CD4-positive, alpha-beta T cell treated with Interleukin-1 beta for 1 hour (primary cell): ENCODE measurements at places on chromosomes 6 and 20.
A peak's percentile ranks its signal among the peaks of the same experiment; 100 is the strongest.

DNA sequence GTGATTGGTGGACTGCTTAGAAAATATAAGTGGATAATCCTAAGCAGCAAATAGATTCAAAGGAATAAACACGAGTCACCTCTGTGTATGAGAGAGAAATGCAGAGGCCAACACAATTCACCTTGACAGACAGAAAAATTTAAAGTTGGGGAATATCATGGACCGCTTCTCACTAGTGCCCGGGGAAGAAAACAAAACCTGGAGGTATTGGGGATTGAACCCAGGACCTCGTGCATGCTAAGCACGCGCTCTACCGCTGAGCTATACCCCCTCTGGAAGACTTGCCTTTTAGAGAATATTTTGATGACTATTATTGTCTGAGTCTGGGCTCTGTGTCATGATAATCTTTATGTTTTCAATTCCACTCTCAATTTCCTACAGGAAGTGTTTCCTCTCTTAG, 111.9 kb downstream of the TRIM27 start:
- no peak for DNase-seq

GRCh38 chr6:154604119-154604518, 93.6 kb upstream of the CNKSR3 start:
- DNase-seq: no peak

DNA sequence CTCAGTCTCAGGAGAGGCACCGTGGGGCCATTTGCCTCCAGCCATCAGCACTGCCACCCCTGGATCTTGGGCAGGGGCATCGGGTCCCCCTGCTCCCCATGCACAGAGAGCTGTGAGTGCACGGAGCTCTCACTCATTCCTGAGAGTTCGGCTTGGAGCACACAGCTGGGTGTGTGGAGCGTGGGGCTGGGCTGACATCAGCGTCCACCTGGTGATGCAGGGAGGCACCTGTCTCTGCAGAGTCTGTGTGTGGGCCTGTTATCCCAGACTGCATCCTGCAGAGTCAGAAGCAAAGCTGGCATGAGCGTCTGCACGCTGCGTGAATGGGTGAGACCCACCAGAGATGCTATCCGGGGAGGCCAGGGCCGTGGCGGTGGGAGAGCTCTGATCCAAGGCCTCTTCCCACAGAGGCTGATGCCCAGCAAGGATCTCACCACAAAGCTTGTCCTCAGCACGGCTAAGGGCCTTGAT, 248.8 kb upstream of the AFDN start:
- no peak for DNase-seq

GRCh38 chr20:24275946-24276705, 193.3 kb upstream of the SYNDIG1 start:
- no peak for DNase-seq

DNA sequence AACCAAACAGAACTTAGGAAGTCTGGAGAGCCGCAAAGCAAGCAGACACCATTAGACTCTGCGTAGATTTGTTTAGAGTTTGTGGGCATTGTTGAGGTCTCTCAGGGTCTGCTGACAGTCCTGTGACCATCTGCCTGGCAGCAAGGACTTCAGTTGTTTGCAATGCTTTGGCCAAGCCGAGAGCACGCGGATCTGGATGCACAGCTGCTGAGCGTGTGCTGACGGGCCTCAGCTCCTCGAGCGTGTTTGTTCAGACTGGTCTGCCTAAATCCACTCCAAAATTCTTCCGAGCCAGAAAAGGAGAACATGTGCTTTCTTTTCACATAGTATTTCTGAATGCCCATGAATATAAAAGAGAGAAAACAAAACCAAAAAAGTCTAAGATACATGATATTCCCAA, 159.0 kb downstream of the ZNF217 start:
- no peak for DNase-seq

DNA sequence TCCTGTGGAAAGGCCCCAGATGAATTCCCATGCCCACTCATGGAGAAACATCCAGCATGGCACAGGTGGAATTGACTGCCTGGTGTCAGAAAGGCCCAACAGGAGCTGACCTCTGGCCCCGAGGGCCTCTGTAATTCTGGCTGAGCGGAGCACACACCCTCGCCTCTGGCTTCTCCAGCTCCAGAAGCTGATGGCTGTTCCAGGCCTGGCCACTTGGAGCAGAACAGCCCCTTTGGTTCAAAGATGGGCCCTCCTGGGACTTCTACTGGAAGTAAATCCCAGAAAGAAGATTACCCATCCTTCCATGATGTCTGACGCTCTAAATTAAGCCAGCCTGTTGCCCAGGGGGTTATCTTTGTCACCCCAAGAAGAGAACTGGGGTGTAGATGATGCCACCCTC, 275.1 kb upstream of the CDH4 start:
- DNase-seq: no peak

DNA sequence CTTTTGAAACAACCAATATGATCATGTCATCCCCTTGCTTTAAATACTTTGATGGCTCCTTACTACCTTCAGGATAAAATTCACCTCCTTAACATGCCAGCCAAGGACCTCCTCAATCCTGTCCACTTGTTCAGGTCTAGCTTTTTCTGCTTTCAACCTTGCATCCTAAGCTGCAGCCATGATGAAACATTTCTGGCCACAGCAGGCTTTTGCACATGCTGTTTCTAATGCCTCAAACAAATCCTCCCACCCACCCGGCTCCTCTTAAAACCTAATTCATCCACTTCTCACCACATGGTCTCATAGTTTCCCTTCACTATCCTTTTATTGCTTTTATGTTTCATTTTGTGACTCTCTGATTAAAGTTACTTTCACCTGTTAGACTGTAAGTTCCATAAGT, 124.6 kb downstream of the MYB start:
- no peak for DNase-seq

GRCh38 chr6:150238846-150239407, 96.1 kb downstream of the PPP1R14C start:
- DNase-seq: no peak

DNA sequence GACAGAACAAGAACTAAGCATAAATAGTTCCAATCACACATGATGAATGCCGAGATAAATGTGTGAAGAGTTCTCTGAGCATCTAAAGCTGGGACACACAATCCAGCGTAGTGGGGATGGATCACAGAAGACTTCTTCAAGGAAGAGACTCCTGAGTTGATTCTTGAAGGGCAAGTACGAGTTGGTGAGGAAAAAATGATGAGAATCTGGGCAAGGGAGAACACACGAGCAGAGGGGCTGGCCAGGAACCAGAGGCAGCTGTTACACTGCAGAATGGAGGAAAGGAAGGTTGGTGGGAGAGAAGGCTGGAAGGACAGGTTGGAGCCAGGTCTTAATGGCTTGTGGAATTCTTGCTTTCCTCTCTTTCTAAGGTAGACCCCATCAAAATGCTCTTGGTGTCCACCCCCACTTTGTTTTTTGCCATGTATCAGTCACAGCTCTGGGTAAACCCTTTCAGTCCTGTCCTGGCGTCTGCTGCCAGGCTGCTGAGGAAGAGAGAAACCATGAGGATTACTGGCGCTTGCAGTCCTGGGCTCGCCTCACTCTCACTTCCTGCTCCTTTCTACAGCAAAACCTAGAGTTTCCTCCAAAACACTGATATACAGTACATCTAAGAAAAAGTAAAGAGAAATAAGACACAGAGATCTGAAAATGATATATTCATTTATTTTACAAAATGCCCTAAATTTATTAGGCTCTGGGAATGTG, 127.6 kb upstream of the FAM184A start:
- no peak for DNase-seq

DNA sequence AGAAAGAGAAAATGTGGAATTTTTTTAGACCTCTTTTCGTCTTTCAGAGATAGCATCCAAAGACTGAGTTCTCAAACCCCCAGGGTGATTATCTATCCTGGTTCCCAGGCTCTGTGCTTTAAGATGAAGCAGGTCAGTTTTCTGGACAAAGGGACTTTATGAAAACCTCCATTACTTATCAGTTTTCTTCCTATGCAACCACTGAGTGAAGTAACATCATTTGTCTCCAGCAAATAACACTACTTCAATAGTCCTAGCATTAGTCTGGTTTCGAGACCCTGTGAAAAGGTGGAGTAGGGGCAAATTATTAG, 18.3 kb upstream of the HLA-DRB1 start:
- no peak for DNase-seq

DNA sequence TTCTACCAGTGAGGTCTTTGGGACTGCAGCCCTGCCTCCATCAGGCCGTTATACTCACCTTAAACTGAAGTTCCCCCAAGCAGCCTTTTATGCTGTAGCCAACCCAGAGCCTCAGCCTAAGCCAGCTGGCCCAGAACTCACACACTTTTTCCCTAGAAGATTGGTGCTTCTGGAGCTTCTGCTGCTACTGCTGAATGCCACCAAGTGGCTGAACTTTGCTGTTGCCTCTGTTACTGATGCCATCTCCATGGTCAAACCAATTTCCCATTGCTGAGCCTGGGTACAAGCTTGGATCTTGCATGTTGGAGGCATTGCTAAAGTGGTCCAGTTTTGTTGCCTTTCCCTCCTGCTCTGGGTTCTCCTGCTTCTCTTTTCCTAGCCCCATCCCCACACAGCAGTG, 15.0 kb upstream of the TBX18 start:
- no peak for DNase-seq

DNA sequence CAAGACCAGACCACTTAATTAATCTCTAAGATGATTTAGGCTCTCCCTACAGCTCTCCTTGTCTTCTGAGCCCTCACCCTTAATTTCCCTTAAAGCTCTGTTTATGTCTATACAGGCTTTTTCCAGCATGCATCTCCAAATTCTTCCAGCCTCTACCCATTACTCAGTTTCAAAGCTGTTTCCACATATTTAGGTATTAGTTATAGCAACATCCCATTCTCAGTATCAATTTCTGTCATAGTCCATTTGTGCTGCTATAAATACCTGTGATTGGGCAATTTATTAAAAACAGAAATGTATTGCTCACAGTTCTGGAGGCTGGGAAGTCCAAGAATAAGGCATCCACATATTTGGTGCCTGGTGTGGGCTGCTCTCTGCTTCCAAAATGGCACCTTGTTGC, 2.3 kb upstream of the SERPINB1 start:
- no peak for DNase-seq

DNA sequence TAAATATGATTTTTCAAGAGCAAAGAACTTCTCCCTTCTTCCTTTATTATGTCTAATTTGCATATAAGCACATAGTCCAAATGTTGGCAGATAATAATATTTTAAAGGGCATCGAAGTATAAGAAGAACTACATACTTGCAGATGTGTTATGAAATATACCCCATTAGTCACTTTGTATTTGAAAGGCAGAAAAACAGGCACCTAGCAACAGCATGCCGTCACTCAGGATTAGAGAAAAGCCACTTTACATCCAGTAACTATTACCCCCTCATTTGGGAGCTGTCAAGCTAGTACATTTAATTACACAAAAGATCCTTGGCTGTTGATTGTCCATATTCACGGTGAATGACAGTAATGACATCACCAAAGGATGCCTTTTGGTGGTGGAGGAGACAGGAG, 99.3 kb upstream of the ARMC2 start:
- DNase-seq: no peak

GRCh38 chr20:25257756-25258475, 10.0 kb downstream of the PYGB start:
- no peak for DNase-seq

GRCh38 chr6:139364302-139364981, 10.0 kb downstream of the CITED2 start:
- DNase-seq: no peak

GRCh38 chr6:30615219-30615957, 1.7 kb downstream of the PPP1R10 start:
- peak; percentile 51 for DNase-seq

GRCh38 chr6:52341561-52342260, 20.2 kb upstream of the PAQR8 start:
- DNase-seq: no peak

GRCh38 chr6:126180585-126180984, 159.3 kb upstream of the CENPW start:
- no peak for DNase-seq

- no peak for DNase-seq
Measured at GRCh38 chr6:132719736-132720448, 6.0 kb upstream of the VNN1 start.

GRCh38 chr6:2184700-2185455, 60.5 kb downstream of the GMDS start:
- no peak for DNase-seq

- no peak for DNase-seq
Measured at GRCh38 chr20:3382836-3383235, 24.6 kb downstream of the DNAAF9 start.
